ENCODE measurements at places on chromosomes 5 and 9. TPM values are rescaled to one million over a fixed set of nuclear protein-coding genes. Genes with fewer than 3 reads are reported as not detected.

DNA sequence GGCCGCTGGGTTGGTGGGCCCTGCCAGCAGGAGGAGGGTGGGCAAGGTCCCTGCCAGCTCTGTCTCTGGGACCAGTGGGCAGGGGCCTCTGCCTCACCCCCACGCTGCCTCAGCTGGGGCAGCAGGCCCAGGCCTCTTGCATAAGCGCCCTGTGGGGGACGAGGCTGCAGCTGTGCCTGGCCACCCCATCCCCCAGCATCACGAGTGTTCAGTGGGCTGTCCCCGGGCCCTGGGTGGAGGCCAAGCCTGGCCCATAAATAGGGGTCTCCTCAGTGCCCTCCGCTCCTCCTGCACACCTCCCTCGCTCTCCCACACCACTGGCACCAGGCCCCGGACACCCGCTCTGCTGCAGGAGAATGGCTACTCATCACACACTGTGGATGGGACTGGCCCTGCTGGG, at the start of gene PTGDS:
PTGDS (plus strand) TSS at position 282 of the 400 bp plus-strand sequence; CDS start at position 357, 75 bp downstream.
- no peak for DNase-seq

- no peak for DNase-seq
These were observed 218.8 kb upstream of the MSX2 start for GRCh38 chr5:174505621-174506020.

DNA sequence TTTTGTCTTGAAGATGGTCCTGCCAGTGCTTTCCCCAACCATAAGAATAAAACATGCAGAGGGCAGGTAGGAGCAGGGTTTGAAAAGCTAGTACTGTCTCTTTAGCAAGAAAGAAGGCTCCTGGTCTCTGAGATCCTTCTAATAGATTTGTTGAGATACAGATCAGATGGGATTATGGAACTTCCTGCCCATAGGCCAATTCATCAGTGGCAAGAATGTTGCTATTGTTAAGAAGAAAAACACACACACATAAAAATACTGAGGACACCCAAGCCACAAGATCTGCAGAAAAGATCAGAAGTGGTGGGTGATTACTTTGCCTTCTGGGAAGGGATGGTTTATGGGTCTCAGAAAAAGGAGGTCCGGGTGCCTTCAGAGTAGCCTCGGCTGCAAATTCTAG, 59.8 kb downstream of the TNC start:
- no peak for DNase-seq

Gene CAMK4
- polyA plus RNA-seq, result 3.6 TPM

Gene PPP3R2
- polyA plus RNA-seq, result 0.10 TPM

GRCh38 chr5:55847837-55848236, 3.3 kb upstream of the IL31RA start:
- DNase-seq, result no peak

DNA sequence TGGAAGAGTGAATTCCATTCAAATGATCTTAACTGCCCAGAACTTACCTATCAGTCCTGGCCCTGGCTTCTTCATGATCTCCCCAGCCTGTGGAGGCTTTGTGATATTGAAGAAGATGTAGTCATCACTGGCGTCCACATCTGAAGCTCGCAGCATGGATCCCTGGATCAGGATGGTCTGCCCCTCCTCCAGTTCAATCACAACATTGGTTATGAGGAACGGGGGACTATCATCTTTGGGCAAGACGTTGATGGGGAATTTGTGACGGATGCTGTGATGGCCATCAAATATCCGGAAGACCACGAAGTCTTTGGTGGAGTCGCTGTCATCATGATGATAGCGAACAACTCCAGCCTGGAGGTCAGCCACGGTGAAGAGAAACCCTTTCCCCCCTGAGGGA, 68.0 kb downstream of the FREM1 start:
- no peak for DNase-seq

Gene IRX2
- polyA plus RNA-seq, result 24.0 TPM

Gene KCNV2
- polyA plus RNA-seq, result not detected

- DNase-seq, result no peak
These were observed 56.2 kb upstream of the APC start for GRCh38 chr5:112681481-112681908.

Gene LRRC19
- polyA plus RNA-seq, result 13.4 TPM

Gene TEX48
- not detected for polyA plus RNA-seq

DNA sequence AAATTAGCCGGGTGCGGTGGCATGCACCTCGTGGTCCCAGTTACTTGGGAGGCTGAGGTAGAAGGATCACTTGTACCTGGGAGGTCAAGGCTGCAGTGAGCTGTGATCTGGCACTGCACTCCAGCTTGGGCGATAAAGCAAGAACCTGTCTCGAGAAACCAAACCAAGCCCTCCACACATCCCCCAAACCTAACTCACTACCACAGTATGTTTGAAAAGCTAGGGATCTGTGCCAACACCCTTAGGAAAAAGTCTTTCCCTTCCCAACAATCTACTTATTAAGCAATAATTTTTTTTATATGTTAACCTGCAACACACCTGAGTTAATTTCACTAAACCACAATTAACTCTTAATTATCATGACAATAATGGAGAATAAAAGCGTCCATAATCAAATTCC, 2.2 kb downstream of the UBTD2 start:
- DNase-seq, result no peak

DNA sequence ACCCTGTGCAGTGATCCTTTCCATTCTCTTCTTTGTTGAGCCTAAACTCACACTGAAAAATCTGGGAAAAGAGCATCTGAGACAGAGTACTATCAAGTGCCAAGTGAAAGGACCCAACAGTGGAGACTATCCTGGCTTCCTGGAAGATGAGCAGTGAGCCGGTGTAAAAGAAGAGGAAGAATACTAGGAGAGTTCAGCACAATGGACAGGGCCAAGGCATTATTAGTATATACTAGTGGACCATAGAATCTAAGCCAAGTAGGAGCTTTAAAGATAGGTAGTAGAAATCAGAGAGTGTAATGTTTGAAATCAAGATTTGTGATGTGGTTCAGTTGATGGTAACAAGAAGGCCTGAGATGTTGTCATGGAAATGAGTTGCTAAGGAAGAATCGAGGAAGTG, 140.8 kb downstream of the CAMK4 start:
- DNase-seq, result no peak

Gene THOC3
- polyA plus RNA-seq, result 77.0 TPM

Gene LCN1
- polyA plus RNA-seq, result not detected

- no peak for DNase-seq
These were observed 621.3 kb upstream of the ZNF608 start for GRCh38 chr5:125367702-125368101.

DNA sequence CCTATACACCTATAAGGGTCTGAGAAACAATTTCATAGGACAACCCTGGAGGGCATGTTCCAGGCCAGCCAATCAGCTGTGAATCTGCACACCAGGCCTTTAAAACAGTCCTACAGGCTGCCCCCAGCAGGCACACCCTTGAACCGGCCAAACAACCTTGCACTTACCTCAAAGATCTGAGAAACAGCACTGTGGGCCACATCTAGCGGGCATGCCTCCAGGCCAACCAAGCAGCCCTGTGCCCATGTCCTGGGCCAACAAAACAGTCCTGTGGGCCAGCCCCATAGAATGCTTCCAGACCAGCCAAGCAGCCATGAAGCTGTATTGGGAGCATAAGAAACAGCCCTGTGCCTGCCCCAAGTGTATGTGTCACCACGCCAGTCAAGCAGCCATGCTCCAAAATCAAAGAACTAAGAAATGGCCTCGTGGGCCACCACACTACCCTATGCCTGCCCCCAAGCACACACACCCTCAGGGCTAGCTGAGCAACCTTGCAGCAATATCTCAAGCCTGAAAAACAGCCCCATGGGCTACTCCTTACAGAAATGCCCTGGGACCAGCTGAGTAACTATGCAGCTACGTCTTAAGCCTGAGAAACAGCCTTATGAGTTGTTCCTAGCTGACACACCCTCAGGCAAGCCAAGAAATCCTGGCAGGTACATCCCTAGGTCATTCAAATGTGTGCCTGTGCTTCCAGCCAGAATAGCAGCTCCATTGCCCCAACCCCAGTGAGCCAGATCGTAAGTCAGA, 2243.8 kb upstream of the C9orf72 start:
- no peak for DNase-seq

DNA sequence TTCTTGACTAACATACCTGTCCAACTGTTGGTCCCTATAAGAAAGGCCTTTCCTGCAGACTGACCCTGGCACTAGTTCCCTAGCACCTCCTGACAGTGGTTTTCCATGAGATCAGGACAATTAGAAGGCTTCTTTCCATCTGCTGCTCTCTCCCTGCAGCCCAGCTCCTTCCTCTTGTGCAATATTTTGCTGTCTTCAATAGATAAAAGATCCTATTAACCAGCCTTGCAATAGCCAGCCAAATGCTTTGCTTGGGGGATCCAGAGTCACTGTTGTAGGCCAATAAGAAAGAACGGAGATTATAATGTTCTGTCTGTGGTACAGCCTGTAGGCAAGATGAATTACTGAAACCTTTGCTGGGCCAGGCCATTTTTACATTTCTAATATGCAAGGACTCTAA, 18.4 kb upstream of the NME5 start:
- no peak for DNase-seq

Gene ARHGEF39
- polyA plus RNA-seq, result 8.1 TPM

All from right renal cortex interstitium (tissue), 3 donors.